ENCODE measurements at places on chromosomes 1 and 21. TPM values are rescaled to one million over a fixed set of nuclear protein-coding genes. Genes with fewer than 3 reads are reported as not detected.

GRCh38 chr1:1434824-1435105, 725 bp upstream of the VWA1 start:
- H3K27me3 ChIP-seq = peaks cover 17% of the 10 kb centered on the region
- peak overlapping the region; percentile 11 for H3K4me3 ChIP-seq
- H3K36me3 ChIP-seq = no peaks in the 10 kb centered on the region

DNA sequence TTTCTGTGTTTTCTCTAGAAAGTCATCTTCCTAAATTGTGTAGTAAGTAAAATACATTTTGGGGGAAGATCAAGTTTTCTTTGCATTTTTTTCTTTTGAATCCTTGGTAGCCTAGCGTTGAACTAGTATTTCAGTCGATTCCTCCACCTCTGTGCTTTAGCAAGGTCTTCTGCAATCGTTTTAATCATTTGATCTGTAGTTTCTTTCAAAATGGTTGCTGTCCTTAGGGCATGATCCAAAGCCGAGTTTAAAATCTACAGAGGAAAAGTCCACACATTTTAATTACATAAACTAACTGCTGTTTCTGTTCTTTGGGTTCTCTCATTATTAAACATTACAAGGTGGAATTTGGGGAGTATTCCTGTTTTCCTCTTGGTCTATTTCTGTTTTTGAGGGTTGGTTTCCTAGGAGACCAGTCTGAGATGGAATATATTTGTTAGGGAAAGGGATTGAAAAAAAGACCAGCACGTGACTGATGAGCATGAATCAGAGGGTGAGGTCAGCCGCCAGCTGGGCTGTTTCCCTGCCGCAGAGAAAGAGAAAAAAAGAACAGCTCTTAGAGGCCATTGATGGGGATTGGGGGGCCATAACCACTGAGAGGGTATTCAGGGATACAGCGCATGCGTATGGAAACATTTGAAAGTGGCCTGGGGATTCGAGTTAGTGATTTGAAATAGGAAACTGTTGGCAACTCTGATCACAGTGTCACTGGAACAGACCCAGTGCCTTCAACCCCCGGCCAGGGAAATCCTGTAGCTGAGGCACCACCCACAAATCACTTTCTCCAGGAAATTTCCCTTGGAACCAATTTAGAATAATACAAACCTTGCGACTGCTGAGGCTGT, 40.6 kb downstream of the AKNAD1 start:
- H3K4me3 ChIP-seq = no peak overlapping the region
- peaks cover 16% of the 10 kb centered on the region for H3K27me3 ChIP-seq
- no peak for DNase-seq
- H3K36me3 ChIP-seq = peaks cover 3% of the 10 kb centered on the region
- H3K27ac ChIP-seq = no peak overlapping the region
- no peaks in the 10 kb centered on the region for H3K4me1 ChIP-seq

DNA sequence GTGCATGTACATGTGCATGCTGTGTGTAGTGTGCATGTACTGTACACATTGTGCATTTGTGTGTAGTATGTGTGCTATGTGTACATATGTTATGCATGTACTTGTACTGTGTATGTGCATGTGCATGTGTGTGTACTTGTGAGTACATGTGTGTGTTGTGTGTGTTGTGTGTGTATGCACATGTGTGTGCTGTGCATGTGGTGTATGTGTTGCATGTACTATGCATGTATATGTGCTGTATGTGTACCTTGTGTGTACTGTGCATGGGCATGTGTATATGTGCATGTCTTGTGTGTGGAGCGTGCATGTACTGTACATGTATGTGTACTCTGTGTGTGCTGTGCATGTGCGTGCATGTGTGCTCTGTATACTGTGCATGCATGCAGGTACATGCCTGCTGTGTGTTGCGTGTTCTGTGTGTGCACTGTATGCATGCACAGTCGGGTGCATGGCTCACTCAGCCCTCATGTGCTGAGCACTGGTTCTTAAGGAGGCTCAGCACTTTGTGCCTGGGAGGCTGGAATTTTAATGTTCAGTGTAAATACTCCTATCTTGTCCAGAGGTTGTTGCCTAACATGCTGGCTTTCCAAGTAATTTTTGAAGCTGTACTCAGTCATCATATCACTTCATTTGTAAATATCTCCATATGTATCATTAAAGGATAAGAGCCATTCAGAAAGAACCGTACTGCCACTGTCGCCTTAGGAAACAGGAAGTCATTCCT, 32.3 kb downstream of the SNAP47 start:
- H3K36me3 ChIP-seq = peaks cover 48% of the 10 kb centered on the region
- no peak for DNase-seq
- H3K27ac ChIP-seq = peak overlapping the region; percentile 89
- H3K4me1 ChIP-seq = peaks cover 72% of the 10 kb centered on the region
- no peaks in the 10 kb centered on the region for H3K27me3 ChIP-seq
- H3K4me3 ChIP-seq = peak overlapping the region; percentile 44

- peak; percentile 58 for DNase-seq
- no peak overlapping the region for H3K4me3 ChIP-seq
- peak overlapping the region; percentile 44 for H3K27ac ChIP-seq
- peaks cover 9% of the 10 kb centered on the region for H3K36me3 ChIP-seq
- peaks cover 17% of the 10 kb centered on the region for H3K4me1 ChIP-seq
These were observed 17.6 kb downstream of the RIT1 start for GRCh38 chr1:155893389-155894142.

GRCh38 chr1:29716306-29716705, 480.0 kb downstream of the PTPRU start:
- peaks cover 38% of the 10 kb centered on the region for H3K4me1 ChIP-seq
- peaks cover 2% of the 10 kb centered on the region for H3K36me3 ChIP-seq
- no peak overlapping the region for H3K4me3 ChIP-seq
- DNase-seq = no peak
- H3K27me3 ChIP-seq = peaks cover 2% of the 10 kb centered on the region

GRCh38 chr1:89552471-89553081, 27.9 kb downstream of the LRRC8B start:
- H3K27me3 ChIP-seq = no peaks in the 10 kb centered on the region
- peaks cover 55% of the 10 kb centered on the region for H3K36me3 ChIP-seq
- H3K4me3 ChIP-seq = peak overlapping the region; percentile 26
- no peak for DNase-seq

DNA sequence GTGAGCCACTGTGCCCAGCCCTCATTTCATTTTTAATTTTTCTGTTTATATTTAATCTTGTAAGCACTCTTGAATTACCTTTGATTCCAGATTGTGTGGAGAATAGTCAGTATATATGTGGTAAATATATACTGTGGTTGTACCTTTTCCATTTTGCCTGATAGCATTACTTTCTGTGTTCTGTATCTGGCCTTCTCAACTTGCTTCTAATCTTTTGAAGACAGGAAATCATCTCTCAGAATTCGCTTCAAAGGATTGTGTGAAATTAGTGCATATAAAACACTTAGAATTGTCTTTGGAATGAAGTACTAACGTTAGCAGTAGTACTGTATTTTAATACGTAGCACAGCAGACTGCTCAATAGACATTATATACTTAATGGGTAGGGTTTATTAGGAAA, 37.9 kb downstream of the PPP2R5A start:
- H3K36me3 ChIP-seq = peaks cover 8% of the 10 kb centered on the region
- H3K4me1 ChIP-seq = peaks cover 3% of the 10 kb centered on the region
- H3K4me3 ChIP-seq = no peak overlapping the region
- no peak for DNase-seq
- H3K27me3 ChIP-seq = no peaks in the 10 kb centered on the region

- no peak overlapping the region for H3K27ac ChIP-seq
- DNase-seq = no peak
- H3K36me3 ChIP-seq = no peaks in the 10 kb centered on the region
- no peak overlapping the region for H3K4me3 ChIP-seq
- H3K27me3 ChIP-seq = peaks cover 12% of the 10 kb centered on the region
These were observed 7.3 kb upstream of the TAGLN2 start for GRCh38 chr1:159932296-159933285.

- DNase-seq = no peak
- H3K4me3 ChIP-seq = no peak overlapping the region
- no peaks in the 10 kb centered on the region for H3K27me3 ChIP-seq
- peak overlapping the region; percentile 46 for H3K27ac ChIP-seq
- peaks cover 48% of the 10 kb centered on the region for H3K4me1 ChIP-seq
- peaks cover 34% of the 10 kb centered on the region for H3K36me3 ChIP-seq
These were observed 40.2 kb upstream of the ZNF124 start for GRCh38 chr1:247212012-247212411.

RAB25 gene
- total RNA-seq = not detected

All from activated CD8-positive, alpha-beta memory T cell treated with anti-CD3 and anti-CD28 coated beads, Interleukin-2, amount 10 ng/mL, durations not matched to agents 7 days and 5 days (primary cell).